ENCODE measurements at places on chromosomes 13 and 19.
A peak's percentile ranks its signal among the peaks of the same experiment; 100 is the strongest.

GRCh38 chr19:58556622-58557220 lies 1.7 kb downstream of the UBE2M start:
- DNase-seq = peak; percentile 80

DNA sequence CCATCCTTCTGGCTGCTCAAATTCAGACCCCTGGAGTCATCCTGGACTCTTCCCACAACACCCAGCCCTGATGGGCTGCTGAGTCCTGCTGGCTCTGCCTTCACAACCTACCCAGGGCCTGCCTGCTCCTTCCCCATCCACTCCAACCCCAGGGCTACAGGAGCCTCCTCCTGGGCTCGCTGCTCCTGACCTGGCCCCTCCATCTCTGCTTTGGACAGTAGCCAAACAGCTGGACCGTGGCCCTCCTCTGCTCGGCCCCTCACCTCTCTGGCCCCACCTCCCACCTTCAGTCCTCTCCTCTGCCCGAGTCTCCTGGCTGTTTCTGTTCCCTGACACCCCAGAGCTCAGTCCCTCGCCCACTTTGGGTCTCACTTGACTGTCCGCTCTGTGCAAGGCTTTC lies 66.7 kb downstream of the CEBPG start:
- no peak for DNase-seq

- no peak for DNase-seq
Measured at GRCh38 chr19:3008994-3009393, 20.1 kb downstream of the TLE2 start.

DNA sequence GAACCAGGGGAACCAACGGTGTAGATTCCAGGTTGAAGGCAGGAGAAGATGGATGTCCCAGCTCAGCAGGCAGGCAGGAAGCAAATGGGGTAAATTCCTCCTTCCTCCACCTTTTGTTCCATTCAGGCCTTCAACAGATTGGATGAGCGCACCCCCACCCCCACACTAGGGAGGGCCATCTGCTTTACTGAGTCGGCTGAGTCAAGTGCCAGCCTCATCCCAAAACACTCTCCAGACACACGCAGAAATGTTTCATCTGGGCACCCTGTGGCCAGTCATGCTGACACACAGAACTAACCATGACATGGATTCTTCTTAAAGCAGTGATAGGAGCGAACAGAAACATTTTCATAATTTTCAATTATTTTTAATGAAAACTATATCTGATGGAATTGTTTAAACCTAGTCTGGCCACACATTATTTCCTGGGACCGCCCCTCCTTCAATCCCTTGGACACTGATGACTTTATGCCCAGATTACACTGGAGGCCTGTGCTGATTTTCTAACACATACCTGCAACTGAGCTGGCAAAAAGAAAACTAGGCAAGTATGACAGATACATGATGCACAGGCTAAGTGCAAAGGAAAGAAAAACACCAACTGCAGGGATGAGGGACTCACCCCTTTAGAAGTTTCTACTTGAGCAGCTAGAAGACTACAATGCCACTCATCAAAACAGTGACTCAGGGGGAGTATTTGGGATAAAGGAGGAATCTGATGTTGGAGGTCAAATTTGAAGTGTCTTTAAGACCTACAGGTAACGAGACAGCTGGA lies 154.2 kb downstream of the TNFRSF19 start:
- DNase-seq = no peak

DNA sequence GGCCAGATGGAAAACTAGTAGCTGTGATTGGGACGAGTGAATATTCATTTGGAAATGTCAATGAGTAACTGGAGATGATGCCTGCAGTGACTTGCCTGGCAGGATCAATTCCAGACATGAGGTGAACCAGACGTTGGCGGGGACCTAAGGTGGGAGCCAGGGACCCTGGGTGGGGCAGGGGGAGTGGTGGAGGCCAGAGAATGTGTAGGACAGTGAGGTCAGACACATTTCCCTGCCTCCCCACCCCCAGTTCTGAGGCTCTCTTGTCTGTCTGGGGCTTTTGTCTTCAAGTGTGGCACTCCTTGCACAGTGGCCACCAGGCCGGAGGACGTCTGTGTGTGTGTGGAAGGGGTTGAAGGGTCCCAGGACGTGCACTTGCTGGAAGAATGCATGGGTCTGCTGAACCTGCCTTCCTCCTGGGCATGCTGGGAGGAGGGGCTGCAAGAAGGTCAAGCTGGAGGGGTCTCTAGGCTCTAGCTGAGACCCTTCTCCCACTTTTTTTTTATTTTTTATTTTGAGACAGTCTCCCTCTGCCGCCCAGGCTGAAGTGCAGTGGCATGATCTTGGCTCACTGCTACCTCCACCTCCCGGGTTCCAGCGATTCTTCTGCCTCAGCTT lies 51.6 kb downstream of the CHST8 start:
- no peak for DNase-seq

DNA sequence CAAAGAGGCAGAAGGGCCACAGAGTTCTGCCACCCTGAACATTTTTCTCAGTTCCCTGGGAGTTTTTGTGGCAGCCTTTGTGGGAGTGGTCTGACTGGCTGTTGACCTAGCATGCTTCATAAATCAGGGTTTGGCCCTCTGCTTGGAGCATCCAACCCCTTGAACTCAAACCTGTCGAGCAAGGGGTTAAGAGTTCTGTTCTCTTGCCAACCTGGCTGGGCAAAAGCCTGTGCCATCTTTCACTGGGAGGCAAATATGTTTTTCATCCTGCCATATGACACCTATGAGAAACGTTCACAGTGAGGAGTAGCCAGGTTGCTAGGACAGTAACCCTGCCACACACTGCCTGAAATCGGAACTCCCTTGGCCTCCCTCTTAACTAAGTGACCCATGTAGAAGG lies 7.7 kb upstream of the TEX26 start:
- DNase-seq = no peak

- no peak for DNase-seq
Measured at GRCh38 chr19:19232261-19232721, 20.5 kb downstream of the NCAN start.

- DNase-seq = peak; percentile 84
Measured at GRCh38 chr19:4064149-4064495, 2.6 kb downstream of the ZBTB7A start.

- DNase-seq = no peak
Measured at GRCh38 chr19:34667349-34668076, 9.4 kb downstream of the SCGB2B2 start.

DNA sequence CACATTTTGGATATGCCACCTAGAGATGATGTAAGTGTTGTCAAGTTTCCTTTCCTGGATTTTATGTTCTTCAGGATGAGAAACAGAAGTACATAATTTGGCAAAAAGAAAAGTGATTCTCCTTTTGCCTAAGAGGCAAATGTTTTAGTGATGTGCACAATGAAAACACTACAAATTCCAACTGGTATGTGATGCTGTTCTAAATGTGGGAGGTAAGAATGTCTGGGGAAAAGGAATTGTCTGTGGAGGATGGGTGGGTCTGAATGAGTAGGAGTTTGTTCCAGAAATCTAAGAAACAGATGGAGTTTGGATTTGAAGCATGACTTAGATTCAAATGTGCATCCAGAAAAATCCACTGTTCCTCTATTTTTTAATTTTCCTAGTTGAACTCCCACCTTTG lies 473.6 kb upstream of the SPRY2 start:
- no peak for DNase-seq

DNA sequence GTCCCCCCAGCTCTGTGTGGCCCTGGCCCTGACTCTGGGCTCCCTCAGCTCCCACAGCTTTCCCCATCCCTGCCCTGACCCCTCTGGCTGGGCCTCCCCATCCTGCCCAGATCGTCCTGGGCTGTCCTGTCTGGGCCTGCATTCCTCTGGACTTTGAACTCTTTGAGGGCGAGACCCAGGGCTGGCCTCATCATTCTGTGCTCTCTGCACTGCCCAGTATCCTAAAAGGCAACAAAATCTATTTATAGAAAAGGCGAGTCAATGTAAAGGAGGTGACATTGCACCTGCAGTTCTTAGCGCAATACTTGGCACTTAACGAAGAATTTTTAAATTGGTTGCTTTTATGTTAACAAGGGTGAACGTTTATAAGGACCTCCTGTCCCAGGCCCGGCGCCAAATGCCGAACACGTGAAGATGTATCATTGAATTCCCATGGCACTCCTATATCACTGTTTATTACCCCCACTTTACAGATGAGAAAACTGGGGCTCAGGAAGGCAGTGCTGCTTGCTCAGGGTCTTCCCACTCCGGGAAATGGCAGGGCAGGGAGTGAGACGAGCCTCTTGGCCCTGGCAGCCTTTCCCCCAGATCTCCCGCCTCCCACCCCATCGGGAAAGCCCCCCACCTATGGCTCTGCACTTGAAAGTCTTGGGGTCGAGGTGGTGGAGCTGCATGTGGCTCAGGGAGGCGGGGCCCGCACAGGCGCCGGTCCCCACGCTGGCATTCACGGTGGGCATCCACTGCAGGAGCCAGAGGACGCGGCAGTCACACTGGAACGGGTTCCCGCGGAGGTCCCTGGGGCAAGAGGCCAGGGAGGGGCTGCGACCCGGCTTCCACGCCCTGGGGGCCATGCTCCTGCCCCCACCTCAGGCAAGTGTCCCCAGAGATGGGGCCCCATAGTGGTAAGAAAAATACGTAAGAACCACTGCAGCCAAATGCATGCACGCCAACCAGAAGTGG lies 3.8 kb downstream of the LGI4 start:
- no peak for DNase-seq

DNA sequence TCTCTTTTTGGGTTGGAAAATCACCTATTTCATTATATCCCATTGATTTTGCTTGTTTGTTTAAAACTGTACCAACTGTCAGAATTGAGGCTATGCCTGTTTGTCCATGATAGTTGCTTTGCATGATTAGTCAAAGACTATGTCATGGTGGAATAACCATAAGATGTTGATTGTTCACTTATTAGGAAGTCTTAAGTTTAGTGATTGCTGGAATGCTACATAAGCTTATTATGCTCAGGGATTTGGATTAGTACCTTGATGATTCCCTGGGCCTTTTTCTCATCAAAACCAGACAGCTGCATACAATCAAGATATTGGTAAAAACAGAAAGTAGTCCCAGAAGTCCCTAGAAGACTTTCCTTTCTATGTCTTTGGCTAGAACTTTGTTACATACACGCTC lies 954.7 kb downstream of the PCDH9 start:
- no peak for DNase-seq

All from vagina (tissue), 2 donors.